ENCODE measurements at places on chromosomes 5 and 9.

- no peak for DNase-seq
Observed at GRCh38 chr9:100670719-100671118, 92.8 kb downstream of the CAVIN4 start.

DNA sequence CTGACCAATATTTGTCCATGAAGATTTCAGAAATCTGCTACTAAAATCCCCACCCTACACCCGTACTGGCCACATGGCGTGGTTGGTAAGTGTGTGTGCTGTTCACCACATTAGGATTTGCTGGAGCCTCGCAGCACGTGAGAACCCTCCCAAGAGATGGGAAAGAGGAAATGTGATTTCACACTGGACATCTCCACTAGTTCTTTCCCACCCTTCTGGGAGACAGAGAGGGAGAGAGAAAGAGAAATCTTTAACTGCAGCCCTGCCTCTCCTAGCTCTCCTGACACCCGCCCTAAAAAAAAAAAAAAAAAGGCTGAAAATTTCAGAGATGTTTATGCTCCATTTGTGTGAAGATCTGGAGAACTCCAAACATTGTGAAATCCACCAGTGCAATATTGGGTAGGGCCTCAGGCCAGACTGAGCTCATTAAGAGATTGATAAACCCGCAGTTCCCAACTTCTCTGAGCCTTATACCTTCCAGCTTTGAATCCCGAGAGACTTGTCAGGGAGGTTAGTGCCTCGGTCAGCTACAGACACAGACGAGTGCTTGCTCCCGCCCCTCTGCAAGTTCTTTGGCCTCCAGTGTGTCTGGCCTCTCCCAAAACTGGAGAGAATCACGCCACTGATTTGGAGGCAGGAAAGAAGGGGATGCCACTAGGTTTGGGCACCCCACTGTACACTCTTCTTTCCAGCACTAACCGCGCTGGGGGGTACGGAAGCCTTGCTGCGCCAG, 1.9 kb downstream of the SPRY4 start:
- DNase-seq = peak; percentile 64

DNA sequence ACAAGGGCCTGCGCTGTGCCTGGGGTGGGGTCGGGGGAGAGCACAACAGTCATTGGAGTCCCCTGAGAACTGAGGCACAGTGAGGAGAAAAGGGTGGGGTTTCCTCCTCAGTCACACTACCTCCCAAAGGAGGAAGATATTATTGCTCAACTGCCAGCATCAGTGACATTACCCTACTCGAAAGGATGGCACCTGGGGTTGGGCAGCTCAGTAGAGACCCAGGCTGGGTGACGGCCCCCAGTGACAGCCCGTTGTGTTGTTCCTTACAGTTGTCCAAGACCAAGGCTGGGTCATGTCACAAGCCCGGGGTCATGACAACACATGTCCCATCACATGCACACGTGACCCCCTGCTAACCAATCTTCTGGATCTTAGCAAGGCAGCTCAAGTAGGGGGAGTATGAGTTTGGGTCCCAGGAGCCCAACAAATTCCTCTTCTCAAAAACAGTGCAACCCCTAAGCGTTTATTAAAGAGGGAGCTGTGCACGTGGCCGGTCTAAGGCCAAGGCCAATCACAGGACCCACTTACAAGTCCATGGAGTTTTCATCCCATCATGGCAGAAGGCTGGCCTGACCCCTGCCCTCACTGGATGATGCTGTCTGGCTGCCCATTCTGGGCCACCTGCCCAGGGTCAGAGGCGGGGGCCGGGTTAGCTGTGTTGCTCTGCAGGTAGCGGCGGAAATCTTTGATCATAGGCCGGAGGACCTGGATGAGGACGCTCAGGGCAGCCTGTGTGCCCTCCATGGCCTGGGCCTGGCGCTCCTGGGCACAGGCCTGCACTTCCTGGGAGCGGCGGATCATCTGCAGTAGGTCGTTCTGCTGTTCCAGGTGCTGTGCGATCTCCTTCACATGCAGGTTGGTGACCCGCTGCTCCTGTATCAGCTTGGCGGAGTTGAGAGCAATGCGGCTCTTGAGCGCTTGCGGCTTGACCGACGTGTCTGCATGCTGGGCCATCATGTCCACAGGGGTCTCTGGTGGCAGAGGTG, 4.0 kb downstream of the NAIF1 start:
- DNase-seq = no peak

DNA sequence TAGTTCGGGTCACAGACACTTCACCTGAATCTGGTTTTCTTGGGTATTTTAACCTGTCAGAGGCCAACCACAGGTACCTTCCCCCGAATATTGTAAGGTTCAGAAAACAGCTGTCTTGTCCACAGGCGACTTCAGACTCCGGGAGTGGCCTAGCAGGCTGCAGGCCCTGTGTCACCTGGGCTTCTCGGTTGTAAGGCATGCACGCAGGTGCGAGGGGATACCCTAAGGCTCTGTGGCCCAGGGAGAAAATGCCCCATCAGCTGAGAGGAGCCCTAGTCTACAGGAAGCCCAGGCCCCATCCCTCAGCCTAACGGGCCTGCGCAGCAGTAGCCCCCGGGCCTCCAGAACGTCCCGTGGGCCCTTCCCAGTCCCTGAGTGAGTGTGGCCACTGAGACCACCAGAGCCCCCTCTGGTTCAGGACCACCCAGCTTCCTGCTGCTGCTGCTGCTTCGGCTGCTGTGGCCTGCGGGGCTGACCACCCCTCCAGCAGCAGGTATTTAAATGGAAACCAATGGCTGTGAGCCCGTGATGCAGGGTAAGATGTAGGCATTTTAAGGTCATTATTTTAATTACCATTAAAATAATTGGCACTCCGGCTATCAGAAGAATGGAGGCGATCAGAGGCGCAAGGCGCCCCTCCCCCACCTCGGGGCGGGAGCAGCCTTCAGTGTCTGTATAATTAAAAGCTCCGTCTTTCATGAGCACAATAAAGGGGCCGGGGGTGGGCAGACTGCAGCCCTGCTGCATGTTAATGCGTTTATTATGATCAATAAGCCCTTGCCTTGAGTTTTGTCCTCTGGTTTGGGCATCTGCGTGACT, 65.4 kb downstream of the PSMB7 start:
- no peak for DNase-seq

DNA sequence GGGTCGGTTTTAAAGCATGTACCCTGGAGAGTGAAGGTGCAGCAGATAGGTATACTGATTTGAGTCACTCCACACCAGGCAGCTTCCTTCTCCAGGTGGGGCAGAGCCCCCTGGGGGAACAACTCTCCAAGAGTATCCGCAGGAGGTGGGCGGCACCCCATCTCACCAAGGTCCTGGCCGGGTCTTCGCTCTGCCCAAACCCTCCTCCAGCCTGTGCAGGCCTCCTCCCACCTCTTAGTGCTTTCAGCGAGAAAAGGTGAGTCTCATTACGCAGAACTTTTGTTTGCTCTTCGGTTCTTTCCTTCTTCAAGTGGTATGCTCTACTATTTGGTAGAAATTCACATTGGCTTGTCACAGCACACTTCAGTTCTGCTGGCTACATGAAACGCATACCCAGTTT, 13.7 kb downstream of the SPACA9 start:
- DNase-seq = no peak

GRCh38 chr5:111582451-111582850, 70.1 kb upstream of the STARD4 start:
- DNase-seq = no peak

DNA sequence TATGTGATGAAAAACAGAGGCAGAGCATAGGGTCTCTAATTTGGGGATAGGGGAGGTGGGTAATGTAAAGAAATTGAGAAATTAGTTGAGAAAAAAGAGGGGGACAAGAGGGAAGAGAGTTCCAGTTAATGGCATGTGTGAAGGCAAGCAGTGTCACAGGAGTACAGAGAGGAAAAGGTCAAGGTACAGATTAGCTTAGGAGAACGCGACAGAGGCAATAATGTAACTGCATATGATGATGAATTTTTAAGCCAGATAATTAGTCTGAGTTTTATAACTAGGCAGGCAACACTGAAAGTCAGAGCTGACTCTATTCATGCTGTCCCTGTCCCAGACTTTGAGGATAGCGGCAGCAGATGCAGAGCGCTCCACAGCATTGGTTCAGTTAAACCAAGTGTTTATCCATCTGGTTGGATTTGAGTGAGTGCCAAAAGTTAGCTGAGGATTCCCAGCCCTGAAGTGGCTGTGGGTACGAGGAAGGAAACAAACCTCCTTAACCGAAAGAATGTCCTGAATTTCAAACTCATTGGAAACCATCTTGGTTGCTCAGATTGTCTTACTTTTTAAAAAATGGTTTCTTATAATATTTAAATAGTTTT, 315.2 kb downstream of the ARHGAP26 start:
- peak; percentile 63 for DNase-seq

- peak; percentile 25 for DNase-seq
Observed at GRCh38 chr9:116342061-116342460, 188.5 kb downstream of the PAPPA start.

DNA sequence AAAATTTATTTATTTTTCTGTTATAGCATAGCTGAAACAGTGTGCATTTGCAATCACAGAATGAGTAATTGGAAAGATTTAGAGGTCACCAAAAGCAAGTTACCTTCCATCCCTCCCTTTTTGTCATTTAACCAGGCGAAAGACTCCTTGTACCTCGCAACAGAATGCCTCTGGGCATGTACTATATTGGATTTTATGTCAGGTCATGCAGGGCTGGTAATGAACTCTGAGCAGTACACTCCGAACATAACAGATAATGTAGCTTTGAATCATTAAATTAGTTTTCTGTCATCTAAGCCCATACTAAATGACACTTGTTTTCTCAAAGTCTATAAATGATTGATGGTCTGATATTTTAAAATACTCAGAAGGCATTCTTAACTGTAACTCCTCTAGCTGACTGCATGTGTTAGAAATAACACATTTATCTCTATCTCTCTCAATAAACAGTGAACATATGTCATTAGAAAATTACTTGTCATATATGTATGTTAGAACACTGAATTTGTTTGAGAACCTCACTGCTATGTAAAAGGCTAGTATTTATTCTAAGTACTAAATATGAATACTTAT, 541.2 kb downstream of the CDH10 start:
- no peak for DNase-seq

DNA sequence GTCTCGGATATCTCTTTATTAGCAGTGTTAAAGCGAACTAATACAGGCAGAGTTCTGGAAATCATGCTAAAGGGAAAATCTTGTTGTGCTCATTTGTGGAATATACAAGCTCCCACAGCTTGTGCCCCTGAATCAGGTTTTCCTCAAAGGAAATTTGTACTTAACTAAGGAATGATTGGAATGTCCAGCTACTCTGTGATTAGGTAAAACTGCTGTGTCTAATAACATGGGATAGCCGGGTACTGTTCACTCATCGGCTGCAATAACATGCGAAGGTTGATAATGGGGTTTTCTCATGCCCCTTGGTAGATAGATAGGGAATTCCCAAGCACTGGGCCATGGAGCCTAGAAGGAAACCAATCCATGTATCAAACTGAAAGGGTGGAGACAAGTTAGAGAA, 306.7 kb downstream of the NR2F1-AS1 start:
- DNase-seq = peak; percentile 45

DNA sequence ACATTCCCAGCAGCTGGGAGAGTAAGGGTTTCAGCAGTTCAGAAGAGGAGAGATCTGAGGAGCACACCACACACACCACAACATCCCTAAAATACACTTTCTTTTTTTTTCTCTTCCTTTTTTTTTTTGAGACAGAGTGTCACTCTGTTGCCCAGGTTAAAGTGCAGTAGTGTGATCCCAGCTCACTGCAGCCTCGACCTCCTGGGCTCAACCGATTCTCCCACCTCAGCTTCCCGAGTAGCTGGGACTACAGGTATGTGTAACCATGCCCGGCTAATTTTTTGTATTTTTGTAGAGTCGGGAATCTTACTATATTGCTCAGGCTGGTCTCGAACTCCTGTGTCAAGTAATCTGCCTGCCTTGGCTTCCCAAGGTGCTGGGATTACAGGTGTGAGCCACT, 9.7 kb upstream of the UBAP1 start:
- DNase-seq = no peak

- no peak for DNase-seq
Observed at GRCh38 chr9:75869236-75869635, 21.2 kb upstream of the PCSK5 start.

DNA sequence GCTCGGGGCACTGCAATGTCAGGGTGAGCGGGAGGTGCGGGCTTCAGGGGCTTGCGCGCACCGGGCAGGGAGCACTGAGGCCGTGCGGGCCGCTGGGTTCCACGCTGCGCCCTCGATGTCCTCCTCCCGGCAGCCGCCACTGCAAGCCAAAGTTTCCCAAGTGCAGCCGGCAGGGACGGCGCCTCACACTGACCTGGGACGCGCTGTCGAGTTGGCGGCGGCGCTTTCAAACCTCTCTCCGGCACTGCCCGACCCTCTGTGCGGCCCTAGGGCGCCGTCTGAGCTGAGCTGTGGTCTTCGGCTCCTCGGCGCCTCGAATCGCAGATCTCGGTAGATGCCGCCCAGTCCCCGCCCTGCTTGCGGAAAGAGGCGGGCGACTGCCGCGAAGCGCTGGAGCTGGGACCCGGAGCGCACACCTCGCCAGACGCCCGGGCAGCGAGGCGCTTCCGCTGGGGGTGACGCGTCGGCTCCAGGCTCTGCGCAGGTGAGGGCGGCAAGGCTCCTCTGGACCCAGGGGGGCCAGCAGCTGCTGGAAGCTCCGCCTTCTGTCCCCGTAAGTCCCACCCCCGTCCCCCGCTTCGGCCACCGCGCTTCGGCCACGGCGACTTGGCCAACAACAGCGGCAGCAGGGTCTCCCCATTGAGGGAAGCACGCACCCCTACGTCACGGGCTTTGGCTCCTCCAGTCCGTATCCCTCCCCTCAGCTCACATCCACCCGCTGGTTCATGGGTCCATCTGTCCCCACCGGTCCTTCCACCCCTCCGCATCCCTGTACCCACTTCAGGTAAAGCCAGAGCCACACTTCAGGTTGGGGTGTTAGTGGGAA, at the start of gene ANKRD34B:
ANKRD34B (minus strand) TSS at position 320 of the 826 bp plus-strand sequence. CDS start 10,261 bp downstream, outside the sequence.
- DNase-seq = no peak

DNA sequence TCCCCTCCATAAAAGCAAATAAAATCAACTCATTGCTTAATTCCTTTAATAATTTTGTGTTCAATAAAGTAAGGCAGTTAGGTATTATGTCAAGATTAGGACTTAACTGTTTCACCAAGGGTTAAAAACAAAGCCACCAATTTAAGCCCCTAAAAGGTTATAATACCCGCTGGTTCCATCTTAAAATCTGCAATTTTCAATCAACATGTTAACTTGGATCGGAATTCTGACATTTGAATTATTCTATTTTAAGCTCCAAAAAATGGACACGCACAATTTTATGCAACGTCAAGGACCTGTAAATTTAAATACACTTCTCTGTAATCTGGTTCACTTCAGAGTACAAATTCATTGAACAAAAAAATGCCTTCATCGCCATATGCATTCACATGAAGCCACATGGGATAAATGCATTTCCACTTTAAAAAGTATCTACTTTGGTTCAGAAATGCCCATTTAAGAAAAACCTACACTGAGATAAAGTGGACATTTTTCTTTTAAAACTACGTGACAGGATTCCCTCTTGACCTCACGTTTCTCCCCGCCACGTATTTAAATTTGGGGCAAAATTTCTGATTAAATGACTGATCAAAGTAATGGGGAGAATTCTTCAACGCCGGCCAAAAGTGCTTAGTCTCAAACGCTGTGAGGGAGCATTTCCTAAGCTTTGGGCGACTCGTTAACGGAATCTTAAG, 721 bp downstream of the GIN1 start:
- peak; percentile 17 for DNase-seq

GRCh38 chr9:120999317-120999716, 50.8 kb downstream of the C5 start:
- DNase-seq = no peak

GRCh38 chr5:1966461-1966860, 83.7 kb upstream of the IRX4 start:
- DNase-seq = no peak

Measured in fibroblast of skin of right quadriceps (primary cell).